ENCODE measurements at places on chromosomes 11 and 22.

DNA sequence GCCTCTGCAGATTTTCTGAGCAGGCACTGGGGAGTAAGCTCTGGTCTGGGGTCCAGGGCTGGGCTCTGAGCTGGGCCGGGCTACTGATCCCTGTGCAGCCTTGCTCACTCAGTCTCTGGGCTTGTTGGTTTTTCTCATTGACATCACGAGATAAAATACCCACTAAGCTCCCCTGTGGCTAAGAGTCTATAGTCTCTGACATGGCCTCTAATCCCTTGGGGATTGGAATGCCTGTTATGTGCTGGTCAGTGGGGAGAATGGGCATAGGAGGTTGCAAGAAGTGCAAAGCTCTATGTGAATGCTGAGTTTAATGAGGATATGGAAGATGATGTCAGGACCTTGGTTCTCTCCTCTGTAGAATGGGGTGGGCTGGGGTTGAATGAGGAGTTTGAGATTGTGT is 23.3 kb downstream of the ELF5 start:
- DNase-seq = no peak

DNA sequence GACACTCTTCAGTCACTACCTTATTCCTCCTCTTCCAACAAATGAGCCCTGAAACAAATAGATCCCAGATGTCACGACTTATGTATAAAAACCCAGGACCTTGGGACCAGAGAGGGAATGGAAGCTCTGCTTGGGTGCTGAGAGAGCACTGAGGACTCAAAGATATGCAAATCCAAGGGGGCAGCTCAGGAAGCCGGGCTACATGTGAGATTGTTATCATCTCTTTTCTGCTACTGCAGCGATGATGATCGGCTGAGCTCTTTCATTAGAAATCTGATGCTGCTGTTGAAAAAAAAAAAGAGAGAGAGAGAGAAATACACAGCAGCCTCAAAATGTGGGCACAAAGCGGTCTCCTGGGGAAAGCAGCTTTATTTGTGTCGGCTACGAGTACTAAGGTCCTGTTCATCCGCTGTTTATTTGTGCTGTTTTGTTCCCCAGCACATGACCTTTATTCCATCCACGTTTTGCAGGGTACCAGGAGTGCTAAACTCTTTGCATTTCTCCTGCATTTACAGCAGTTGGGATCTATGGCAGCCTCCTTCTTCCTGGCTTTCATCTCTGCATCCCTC is 120.2 kb downstream of the TRIM29 start:
- DNase-seq = no peak

- DNase-seq = no peak
Observed at GRCh38 chr22:44876921-44877320, 124.5 kb downstream of the ARHGAP8 start.

- DNase-seq = no peak
Observed at GRCh38 chr11:73414977-73415651, 38.9 kb downstream of the RELT start.

DNA sequence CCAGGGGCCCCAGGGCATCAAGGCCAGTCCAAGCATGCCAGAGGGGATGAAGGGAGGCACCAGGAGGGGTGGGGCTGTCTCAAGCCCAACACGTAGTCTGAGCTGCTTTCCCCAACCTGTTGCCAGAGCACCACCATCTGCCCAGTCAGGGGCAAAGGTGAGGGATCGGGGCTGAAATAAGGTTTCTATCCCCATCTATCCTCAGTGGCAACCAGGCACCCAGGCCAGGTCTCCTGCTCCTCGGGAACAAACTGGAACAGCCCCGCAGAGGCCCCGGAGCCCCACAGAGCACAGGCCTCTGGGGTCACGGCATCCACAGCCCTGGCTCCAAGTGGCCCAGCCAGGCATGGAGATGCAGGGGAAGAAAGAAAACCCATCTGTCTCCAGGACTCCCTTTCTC is 19.3 kb downstream of the STARD10 start:
- no peak for DNase-seq

GRCh38 chr11:57249384-57250319 is 12.6 kb upstream of the APLNR start:
- no peak for DNase-seq

DNA sequence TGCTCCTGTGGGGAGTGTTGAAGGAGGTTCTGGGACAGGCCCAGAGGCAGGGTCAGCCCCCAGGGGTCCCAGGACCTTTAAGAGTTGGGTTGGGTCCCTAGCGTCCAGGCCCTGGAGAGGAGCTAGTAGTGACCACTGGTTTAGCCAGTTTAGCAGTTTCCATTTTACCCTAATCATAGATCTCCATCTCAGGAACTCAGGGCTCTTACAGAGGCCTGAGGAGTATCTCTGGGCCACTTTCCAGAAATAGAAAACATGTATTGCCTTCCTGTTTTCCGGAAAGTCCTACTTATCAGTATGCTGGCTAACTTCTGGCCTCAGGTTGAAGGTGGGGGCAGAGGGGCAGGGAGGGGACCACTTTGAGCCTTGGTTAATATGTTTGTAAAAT is 13.5 kb downstream of the NCF4 start:
- no peak for DNase-seq

DNA sequence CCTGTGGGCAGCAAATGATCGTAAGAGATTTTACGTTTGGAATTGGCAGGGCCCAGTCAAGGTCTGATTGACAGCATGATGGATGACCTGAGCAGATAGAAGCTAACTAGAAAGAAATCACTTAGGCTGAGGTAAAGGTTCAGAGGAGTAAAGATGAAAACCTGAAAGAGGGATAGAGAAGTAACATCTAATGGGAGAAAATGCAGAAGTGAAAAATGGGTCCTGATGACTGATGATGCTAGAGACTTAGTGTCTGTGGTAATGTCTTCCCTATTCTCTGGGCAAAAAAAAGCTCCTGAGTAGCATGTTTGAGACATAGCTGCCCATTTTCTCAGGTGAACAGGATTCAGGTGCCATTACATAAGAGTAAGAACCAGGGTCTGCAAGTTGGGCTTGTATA is 628.8 kb upstream of the ANO5 start:
- no peak for DNase-seq

DNA sequence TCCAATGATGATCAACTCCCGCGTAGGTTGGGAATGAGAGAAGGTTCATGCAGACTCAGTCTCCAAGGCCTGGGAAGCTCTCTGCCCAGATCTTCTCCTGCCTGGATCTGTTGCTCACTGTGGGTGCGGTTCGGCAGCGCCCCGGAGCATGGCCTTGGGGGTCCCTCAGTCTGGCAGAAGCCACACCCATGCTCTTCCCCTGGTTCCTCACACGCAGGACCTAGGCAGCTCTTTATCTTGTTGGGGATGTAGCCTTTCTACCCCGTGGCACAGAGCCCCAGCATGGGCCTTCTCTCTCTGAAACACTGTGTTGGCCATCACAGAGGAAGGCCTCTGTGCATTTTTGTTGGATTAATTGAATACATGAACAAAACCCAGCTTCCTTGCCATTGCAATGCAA is 1461.6 kb downstream of the BRD1 start:
- no peak for DNase-seq

DNA sequence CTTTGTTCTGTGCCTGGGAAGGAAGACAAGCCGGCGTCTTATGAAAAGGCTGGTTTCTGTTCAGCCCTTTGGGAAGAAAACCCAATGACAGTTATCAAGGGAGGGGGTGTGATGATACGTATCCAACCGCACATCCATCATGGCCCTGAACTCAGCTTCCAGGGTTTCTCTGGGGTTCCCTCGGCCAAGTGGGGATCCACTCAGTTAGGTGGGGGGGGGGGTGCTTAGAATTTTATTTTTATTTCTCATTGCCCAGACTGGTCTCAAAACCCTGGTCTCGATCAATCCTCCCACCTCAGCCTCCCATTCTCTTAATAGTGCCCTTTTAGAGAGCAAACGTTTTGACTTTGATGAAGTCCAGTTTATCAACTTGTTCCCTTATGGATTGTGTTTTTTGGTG is 25.7 kb downstream of the KCNQ1 start:
- DNase-seq = no peak

DNA sequence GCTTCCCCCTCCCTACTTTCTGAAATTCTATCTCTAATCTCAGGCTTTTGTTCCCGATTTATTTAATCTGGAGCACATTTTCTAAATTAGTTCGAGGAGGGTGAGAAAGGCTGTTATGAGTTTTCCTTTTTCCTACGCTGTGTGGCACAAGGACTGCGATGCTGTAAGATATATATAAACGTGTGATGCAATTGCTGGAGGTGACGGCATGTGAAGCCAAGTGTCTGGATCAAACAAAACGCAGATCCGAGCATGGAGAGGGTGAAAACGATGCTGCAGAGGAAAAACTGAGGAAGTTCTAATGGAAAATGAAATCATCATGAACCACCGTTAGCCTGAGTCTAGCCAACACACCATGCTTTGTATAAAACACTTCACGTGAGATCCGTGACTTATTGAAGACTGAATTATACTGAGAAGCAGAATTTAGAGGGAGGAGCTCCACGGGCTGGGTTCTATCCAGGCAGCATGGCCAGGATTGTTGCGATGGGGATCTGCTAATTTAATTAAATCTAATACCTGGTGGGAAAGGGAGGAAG is 4.4 kb downstream of the PKNOX2 start:
- DNase-seq = no peak

DNA sequence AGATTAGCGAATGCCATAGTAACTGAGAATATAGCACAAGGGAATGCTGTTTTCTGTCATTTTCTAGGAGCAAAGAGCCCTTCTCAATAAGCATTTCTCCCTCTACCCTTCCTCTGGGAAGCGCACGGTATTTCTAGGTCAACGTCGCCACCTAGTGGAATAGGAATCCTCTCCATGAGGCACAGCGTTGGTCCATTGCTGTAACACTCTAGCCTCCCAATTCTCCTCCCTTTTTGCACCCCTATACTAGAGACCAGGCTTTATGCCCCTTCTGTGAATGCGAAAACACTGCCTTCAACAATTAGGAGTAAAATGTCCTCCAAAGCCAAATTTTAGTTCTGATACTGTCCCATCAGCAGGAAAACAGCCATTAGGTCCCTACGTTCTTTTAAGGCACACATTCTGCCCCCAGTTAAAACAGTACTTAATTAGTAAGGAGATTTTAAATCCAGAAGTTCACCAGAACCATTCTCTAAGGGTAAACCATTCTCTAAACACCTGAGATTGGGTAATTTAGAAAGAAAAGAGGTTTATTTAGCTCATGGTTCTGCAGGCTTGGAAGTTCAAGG is 12.8 kb upstream of the HYLS1 start:
- no peak for DNase-seq

- DNase-seq = no peak
Observed at GRCh38 chr11:27963370-27963769, 144.6 kb downstream of the KIF18A start.

DNA sequence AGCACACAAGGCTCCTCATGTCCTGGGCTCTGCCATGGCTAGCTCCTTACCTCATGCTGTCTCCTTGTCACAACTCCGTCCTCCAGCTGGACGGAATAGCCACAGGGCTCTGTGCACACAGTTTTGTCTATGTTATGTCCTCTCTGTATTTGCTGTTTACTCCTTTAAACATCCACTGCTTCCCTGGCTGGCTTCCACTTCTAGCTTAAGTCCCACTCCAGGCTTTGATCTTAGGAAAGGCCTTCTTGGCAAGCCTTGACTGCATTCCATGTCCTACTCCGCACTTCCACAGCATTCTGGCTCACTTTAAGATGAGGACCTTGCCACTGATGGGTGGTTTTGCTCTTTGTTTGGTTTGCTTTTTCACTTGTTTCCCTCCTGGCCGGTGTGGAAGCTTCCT is 22.9 kb upstream of the ROBO3 start:
- no peak for DNase-seq

DNA sequence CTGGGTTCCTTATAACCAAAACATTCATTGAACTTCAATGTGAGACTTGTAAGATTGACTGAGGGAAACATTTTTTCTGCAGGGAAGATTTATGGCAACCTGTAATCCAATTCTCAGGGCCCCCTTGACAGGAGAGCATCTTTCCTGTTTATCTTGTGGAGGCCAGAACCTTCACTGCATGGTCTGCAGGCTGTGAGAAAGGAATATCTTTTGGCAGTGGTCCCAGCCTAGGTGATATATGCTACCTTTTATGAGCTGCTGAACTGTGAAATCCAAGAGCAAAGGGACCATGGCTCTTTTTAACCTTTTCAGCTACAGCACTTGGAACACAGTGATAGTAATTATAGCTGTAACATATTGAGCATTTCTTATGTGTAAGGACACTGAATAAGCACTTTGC is 590.2 kb upstream of the B3GAT1 start:
- no peak for DNase-seq

- no peak for DNase-seq
Observed at GRCh38 chr22:48084729-48085050, 1322.2 kb downstream of the TBC1D22A start.

- no peak for DNase-seq
Observed at GRCh38 chr11:68142028-68142412, 20.8 kb upstream of the CHKA start.

GRCh38 chr22:27474711-27475547 is 326.6 kb downstream of the MN1 start:
- DNase-seq = no peak

DNA sequence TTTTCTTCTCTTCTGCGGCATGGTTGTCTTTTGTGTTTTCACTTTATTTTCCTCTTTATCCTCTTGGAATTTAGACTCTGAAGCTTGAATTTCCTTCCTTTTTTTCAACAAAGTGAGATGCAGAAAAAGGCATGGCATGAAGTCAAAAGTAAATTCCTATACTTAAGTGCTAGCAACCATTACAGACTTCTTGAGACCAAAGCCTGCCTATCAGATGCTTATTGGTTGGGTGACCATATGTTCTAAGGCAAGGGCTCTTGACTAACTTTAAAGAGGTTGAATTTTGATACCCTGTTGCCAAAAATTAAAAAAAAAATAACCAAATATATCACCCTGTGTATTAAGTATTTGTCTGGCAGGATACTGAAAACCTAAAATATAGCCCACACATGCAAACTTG is 237.4 kb downstream of the TMEM135 start:
- DNase-seq = no peak

- DNase-seq = no peak
Observed at GRCh38 chr11:106644824-106645223, 373.5 kb downstream of the GUCY1A2 start.

- no peak for DNase-seq
Observed at GRCh38 chr11:106608677-106609076, 409.6 kb downstream of the GUCY1A2 start.

DNA sequence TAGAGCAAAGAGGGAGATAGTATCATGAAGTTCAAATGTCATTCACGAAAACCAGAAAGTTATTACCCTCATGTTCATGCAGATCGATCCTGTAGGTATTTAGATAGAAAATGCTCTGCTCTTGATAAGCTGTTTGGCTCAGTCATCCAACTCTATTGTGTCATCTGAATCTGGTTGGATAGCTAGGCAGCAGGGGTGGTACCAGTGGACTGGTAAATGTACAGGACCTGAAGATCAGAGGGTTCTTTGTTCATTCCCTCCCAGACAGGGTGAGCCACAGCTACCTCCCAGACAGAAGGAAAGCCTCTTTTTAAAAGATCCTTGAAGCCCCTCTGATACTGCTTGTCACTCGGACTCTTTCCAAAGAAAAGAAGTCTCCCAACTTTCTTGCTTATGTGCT is 29.8 kb upstream of the DRD2 start:
- no peak for DNase-seq

Data from stimulated activated CD8-positive, alpha-beta memory T cell treated with anti-CD3 and anti-CD28 coated beads, Interleukin-7, amount 100 ng/mL, for 1 hour (primary cell).